ENCODE measurements at places on chromosomes 2 and 18. TPM values are rescaled to one million over a fixed set of nuclear protein-coding genes. Genes with fewer than 3 reads are reported as not detected.

CNNM3 gene
- 2.8 TPM for polyA plus RNA-seq

CASP8 gene
- polyA plus RNA-seq, result 56.5 TPM

FBXO36 gene
- 1.4 TPM for polyA plus RNA-seq

MARCO gene
- polyA plus RNA-seq, result not detected

FAM117B gene
- 24.4 TPM for polyA plus RNA-seq

XDH gene
- polyA plus RNA-seq, result not detected

SLC25A12 gene
- polyA plus RNA-seq, result 13.5 TPM

DNAJC5G gene
- polyA plus RNA-seq, result not detected

SKOR2 gene
- polyA plus RNA-seq, result not detected

TUBB8B gene
- not detected for polyA plus RNA-seq

DUSP19 gene
- polyA plus RNA-seq, result 0.30 TPM

SKA1 gene
- polyA plus RNA-seq, result 0.84 TPM

CNGA3 gene
- not detected for polyA plus RNA-seq

HOXD12 gene
- polyA plus RNA-seq, result not detected

PPIG gene
- 63.4 TPM for polyA plus RNA-seq

CFAP65 gene
- not detected for polyA plus RNA-seq

VWA3B gene
- not detected for polyA plus RNA-seq

Measured in naive thymus-derived CD8-positive, alpha-beta T cell (primary cell).